ENCODE measurements at places on chromosomes 11 and 22.

GRCh38 chr11:48052183-48053044 lies 72.1 kb downstream of the PTPRJ start:
- no peak for DNase-seq

DNA sequence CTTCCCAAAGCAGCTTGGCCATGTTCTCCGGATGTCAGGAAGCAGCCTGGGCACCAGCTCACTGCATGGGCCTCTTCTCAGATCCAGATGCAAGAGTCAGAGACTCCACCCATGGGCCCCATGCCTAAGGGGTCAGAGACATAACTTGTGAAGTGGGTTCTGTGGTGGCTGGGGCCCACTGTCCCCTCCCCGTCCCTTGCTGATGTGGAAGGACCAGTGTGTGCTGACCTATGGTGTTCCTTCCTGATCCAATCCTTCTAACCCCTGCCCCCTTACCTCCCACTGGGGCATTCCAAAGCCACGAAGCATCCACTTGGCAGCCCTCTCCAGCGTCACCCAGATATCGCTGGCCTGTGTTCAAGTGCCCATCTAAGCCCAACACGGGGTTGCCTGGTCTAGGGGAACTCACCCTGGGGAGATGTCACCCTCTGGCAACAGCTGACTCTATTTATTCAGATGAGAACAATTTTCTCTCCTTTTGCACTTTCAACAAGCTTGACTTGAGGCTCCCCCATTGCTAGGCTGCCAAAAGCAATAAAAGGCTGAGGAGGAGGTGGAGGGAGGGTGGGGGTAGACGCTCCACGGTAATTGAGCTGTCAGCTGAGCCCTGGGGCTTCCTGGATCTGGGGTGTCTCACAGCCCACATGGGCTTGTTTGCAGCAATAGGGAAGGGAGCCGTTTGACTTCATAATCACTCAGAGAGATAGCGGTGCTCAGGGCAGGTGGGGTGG lies 158.5 kb downstream of the ADAMTS15 start:
- no peak for DNase-seq

- DNase-seq, result no peak
These were observed 16.6 kb downstream of the SCUBE1 start for GRCh38 chr22:43326331-43327156.

GRCh38 chr22:43150731-43151206 lies 590 bp upstream of the TSPO start:
- DNase-seq, result no peak

GRCh38 chr11:14669958-14670357 lies 26.4 kb downstream of the PDE3B start:
- DNase-seq, result no peak

- DNase-seq, result no peak
These were observed 16.4 kb upstream of the EI24 start for GRCh38 chr11:125552927-125553326.
